ENCODE measurements at places on chromosomes 6 and 20. TPM values are rescaled to one million over a fixed set of nuclear protein-coding genes. Genes with fewer than 3 reads are reported as not detected.

- DNase-seq, result no peak
These were observed 158.1 kb downstream of the UNC5CL start for GRCh38 chr6:40880906-40881305.

GRCh38 chr6:37691904-37692806, 5.5 kb downstream of the MDGA1 start:
- peak; percentile 92 for DNase-seq

Gene TRIM40
- not detected for total RNA-seq

GRCh38 chr20:13443690-13444089, 195.0 kb downstream of the TASP1 start:
- DNase-seq, result no peak

Gene TMEM242
- 14.2 TPM for total RNA-seq

GRCh38 chr6:140731741-140732140, 1357.3 kb upstream of the CITED2 start:
- DNase-seq, result no peak

GRCh38 chr6:47335466-47335865, 25.8 kb upstream of the TNFRSF21 start:
- DNase-seq, result no peak

- DNase-seq, result no peak
These were observed 9.7 kb downstream of the NOTCH4 start for GRCh38 chr6:32214126-32214525.

DNA sequence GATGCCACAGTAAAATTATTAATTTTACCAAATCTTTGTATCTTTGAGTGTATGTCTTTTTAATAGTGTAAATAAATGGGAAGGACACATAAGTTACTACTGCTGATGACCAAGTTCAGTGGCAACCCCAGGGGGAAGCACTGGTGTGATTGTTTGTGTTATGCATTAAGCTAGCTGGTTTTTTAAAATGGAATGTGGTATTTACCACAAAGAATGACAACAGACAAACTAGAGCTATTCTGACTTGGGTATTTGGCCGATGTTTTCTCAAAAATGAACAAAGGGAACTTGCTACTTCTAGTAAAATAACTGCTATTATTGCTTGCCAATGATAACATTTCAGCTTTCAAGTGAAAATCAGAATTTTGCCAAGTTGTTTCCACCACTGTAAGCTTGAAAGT, 2.9 kb downstream of the FNDC1 start:
- no peak for DNase-seq

GRCh38 chr6:25237579-25237978, 41.6 kb upstream of the CARMIL1 start:
- DNase-seq, result no peak

Gene PFDN4
- 19.7 TPM for total RNA-seq

DNA sequence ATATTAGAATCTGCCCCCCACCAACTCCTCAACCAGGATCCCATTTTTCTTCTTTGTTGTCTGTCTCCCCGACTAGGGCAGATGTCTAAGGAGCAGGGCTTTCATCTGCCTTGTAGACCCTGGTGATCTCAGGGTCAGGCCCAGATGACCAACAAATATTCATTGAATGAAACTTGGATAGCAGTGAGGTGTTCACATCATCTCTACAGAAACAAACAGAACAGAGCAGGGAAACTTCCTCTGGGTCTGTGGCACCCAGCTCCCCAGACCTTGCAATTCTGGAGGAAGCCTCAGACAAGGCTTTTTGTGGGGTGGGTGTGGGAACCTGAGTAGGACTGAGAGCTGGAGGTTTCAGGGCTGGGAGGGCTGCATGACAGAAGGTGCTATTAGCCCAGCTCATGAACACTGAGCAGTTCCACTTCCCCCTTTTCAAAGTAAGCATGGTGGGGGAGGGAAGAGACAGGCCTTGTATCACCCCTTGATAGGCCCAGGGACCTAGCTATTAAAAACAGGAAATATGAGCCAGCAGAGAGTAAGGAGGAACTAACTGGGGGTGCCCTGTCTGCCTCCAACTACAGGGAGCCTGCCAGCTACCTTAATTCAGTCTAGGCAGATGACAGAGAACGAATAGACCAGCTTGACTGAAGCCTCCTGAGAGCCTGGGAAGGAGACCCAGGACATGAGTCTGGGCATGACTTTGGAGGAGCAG, 37.3 kb upstream of the TOP1 start:
- DNase-seq, result peak; percentile 26

DNA sequence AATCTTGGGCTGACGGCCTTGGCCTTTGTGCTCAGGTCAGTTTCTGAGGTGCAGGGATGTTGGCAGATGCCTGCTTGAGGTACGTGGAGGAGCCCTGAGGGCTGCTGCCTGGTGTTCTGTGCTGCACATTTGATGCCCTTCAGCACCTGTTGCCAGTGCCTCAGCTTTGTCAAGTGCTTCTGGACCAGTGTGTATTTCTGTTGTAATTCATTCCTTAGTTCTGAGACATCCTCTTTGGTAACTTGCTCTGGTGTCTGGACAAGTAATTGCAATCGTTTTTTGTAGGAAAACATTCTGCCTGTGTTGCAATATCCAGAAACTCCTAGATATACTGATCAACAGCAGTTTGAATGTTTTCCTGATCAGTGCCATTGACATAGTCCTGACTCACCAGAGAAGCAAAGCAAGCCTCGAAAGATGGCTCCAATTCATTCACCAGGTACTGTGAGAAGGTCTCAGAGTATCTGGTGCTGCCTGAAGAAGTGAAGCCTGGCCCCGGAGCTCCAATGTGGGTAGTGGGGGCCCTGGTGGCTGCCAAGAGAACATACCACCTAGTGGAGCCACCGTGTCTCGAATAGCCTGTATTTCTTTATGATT, 26.7 kb downstream of the ZNF337 start:
- DNase-seq, result no peak

Gene PRICKLE4
- 6.5 TPM for total RNA-seq

Measured in kidney (tissue), 22 donors.